ENCODE measurements at places on chromosomes 7 and 10.

DNA sequence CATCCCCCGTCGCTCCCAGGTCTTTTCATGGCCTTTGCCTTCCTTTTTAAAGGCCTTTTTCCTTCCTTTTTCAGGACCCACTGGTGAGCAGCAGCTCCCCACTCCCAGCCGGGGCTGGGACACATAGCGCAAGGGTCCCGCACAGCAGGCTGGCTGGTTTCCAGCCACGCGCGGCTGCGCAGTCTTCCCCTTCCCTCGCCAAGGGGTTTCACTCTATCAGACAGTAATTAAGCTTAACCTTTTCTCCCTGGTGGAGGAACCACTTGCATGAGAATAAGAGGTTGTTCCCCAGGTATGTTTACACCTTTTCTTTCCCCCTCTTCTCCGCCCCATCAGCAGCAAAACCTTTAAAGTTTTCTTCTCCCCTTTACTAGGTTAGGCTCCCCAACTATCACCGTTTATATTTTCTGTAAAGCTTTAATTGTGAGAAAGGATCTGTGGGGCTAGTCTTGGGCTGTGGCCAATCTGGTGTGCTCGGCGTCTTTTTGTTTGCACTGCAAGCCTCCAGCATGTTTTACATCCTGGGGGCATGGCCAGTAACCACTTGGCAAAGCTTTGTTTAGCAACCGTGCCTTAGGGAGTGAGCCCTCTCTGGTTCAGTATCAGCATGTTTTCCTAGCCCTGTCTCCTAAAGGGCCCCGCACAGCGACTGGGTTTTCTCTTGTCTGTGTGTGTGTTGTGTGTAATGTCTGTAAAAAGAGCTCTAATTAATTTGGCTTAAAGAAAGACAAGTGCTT lies 219.6 kb downstream of the PHF14 start:
- peak; percentile 79 for DNase-seq

DNA sequence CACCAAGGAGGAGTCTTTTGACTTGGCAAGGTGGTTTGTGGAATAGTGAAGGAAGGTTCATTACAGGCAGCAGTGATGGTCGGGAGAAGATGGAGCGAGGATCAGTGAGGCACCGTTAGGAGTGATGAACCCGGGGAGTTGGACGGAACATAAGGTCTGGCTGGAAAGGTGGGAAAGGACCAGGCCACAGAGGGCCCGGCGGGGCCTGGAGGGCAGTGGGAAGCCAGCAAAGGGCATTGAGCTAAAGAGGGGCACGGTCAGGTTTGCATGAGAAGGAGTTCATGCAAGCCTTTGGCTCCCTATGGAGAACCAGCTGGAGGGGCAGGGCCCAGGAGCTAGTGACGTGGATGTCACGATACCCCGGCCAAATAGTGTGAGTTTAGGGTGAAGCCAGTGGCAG lies 46.2 kb upstream of the RABGEF1 start:
- no peak for DNase-seq

GRCh38 chr10:115861455-115861854 lies 411.6 kb downstream of the GFRA1 start:
- no peak for DNase-seq

DNA sequence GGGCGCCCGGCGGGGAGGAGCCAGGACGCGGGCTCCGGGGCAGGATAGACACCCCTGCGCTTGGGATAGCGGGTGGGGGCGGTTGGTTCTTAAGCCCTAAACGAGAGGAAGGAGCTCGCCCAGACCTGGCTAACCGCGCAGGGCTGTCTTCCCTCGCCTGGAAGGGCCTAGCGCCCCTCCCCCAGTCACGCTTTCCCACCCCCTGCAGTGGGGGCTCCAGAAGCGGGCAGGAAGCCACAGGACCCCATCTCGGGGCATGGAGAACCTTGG lies 6.5 kb downstream of the SHH start:
- no peak for DNase-seq

DNA sequence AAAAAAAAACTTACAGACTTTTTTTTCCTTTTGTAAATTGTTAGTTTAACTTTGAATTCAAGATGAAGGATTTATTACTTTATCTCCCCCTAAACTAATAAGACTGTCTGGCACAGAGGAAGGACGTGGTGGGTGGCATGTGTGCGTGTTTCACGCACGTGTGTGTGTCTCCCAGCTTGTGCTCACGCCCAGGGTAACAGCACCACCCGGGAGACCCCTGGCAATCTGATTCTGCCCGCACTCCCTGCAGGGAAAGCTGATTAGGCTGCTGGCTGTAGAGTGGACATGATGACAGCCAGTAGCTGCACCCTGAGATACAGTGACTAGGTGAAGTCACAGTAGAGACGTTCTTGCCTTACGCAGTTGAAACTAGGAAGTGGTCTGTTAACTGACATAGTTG lies 25.3 kb downstream of the WIPI2 start:
- DNase-seq: no peak

GRCh38 chr7:114786455-114786854 lies 135.4 kb upstream of the MDFIC start:
- no peak for DNase-seq

DNA sequence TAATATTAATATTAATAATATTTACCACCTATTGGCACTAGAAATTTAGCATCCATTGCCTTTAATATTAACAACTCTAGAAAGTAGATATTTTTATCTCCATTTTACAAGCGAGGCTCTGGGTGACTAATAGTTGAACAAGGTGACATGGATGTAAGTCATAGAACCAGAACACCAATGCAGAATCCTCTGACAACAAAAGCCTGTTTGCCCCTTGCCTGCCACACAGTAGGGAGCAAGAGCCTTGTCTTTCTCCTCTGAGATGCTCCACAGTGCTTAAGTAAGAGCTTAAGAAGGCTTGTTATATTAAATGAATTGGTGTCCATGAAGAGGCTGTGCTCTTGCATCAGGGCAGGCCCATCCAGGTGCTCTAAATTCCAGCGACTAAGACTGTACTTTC lies 51.2 kb upstream of the LBX1 start:
- no peak for DNase-seq

DNA sequence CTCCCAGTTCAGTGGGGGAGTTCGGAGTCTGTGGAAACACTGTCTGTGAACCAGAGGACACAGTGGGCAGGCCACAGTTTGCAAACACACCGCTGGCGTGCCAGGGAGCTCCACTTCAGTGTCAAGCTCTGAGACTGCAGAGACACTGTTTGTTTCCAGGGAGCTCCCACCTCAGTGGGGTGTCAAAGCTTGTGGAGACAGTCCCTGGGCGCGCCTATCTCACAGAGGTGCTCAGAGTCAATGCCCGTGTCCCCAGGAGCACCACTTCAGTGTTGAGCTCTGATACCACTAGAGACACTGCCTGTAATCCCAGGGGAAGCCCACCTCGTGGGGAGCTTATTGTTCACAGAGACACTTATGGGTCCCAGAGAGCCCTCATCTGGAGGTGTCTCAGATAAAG lies 4.3 kb downstream of the MYO1G start:
- DNase-seq: no peak
